NCI-H187 treated with DMSO at 0.1 percent for 48 hours (cell line): ENCODE measurements at places on chromosomes 3 and 15.

GRCh38 chr3:171001957-171002694 lies 24.4 kb downstream of the SLC2A2 start:
- no peak for DNase-seq

DNA sequence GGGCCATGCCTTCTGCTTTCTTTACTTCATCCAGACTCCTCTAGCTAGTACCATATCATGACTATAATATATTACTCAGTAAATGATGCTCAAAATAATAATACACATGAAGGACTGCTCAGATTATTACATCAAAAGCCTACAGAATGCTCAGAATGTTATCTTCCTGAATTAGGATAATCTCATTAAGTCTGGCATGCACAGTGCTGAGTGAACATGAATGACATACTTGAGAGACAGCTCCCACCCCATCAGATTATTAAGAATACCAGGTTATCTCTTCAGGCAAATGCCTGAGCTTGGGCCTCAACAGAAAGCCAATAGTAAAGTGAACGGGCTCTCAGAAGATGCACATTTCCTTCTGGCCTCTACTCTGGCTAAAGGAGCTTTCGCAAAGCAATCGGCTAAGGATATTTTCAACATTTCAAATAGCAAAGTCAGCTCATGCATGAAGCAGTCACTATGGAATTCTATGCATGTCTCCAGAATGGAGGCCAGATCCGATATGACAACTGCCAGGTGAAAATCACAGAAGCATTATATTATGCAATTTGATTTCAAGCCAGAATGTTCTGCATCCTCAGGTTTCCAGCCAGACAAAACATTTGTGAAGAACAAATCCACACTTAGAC lies 122.6 kb downstream of the KCNMB2 start:
- no peak for DNase-seq

GRCh38 chr3:65979731-65980130 lies 59.0 kb downstream of the MAGI1 start:
- no peak for DNase-seq

GRCh38 chr3:184156522-184156955 lies 1.4 kb downstream of the DVL3 start:
- DNase-seq = no peak

DNA sequence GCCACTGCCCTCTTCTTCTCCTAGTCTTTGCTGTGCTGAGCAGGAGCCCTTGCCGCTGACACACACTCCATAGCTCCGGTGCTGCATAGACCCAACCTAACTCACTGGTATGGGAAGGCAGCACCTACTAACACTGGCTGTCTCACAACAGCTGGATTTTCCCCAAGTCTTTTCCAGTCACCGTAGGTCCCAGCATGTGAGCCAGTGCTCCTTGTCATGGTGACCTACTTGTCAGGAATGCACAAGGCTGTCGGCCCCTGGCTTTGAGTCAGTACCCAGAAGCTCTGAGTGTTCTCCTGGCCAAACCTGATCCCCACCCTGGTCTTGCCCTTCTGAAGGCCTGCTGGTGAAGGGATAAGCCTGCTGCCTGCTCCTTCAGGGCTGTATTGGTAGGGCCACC lies 25.7 kb downstream of the AMOTL2 start:
- DNase-seq = no peak

DNA sequence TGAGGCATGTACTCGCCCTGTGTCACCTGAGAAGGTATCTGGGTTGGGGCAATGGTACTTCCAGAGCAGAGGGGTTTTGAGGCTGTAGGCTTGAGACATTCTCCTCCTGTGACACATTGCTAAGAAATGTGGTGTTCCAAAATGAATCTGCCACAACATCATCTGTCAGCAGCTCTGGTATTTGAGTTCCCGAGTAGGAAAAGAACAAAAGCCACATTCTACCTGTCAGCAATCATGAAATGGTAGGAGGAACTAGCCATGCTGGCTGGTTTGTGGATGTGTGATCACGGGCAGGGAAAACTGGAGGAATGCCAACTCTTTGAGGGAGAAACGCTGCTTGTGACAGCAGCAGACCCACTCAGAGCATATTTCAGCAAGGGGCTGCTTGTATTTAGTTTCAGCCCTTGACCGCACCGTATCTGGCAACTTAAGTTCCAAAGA lies 579.4 kb upstream of the TBL1XR1 start:
- no peak for DNase-seq

GRCh38 chr15:91517491-91518200 lies 335.9 kb upstream of the SLCO3A1 start:
- no peak for DNase-seq

DNA sequence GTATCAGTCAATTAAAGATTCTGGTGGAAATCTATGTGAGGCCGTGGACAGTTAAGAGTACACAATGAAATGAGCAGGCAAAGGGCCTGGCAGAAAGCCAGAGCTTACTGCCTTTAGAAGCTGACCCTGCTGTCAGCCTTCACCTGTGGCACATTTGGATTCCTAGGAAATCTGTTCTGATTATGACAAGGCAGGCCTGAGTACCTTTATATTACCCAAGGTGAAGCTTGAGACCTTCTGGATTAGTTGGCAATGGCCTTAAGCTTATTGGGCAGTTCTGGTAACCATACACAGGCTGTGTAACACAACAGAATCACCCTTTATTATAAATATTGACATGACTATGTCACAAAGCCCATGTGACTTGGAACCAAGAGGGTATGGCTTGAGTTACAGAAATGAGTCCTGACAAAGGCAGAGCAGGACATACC lies 43.2 kb downstream of the NBEAL2 start:
- DNase-seq = no peak

- no peak for DNase-seq
Observed at GRCh38 chr3:101878589-101878988, 29.3 kb downstream of the NFKBIZ start.

DNA sequence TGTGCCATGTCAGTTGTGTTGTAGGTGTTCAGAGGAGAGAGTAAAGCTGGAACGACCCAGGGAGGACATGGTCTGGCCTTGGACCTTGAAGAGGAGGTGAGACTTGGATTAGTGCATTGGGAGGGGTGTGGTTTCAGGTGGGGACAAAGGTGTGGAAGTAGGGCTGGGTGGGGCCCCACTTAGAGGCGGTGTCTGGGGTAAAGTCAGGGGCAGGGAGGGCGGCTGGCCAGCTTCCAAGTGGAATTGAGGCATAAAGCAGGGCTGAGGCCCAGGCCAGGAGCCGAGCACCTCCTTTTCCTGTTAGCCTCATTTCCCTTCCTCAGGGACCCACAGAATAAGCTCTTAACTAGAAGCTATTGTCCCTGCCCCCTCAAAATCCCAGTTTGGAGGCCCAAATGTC lies 36.2 kb upstream of the FLNB start:
- no peak for DNase-seq

GRCh38 chr15:99114511-99115299 lies 9.8 kb downstream of the SYNM start:
- DNase-seq = no peak

DNA sequence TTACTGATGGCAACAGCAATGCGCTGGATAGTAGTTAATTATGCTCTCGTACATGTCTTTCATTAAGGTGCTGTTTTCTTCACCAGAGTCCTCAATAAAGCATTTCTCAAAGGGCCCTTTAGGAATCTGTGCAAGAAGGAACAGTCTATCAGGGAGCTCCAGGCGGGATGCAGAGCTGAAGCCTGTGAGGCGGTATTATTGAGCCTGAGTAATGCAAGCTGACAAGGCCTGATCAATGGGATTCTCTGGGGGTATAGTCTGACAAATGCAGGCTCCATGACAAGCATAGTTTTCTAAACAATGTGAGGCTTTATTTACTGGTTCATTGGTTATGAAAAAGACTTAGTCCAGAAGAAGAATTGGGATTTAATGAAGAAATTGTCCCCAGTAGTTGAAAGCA lies 530.9 kb upstream of the CBLB start:
- no peak for DNase-seq

GRCh38 chr15:43911235-43911781 lies 84.5 kb downstream of the WDR76 start:
- DNase-seq = no peak

DNA sequence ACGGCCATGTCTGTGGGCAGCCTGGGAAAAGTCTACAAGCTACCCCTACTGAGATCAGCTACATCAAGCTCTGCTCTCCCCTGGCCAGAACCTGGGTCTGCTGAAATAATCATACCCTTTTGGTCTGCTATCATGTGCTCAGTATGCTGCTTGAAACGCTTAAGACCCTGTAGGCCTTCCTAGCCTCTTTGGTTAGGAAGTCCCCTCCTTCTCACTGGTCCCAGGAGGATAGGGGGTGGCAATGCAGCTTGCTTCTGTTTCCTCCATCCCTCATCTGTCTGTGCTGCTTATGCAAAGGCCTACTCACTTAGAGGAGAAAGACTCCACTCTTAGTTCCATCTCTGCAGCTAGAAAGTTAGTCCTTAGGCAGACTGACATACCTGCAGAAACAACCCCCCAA lies 118.2 kb upstream of the RASGRP1 start:
- no peak for DNase-seq

DNA sequence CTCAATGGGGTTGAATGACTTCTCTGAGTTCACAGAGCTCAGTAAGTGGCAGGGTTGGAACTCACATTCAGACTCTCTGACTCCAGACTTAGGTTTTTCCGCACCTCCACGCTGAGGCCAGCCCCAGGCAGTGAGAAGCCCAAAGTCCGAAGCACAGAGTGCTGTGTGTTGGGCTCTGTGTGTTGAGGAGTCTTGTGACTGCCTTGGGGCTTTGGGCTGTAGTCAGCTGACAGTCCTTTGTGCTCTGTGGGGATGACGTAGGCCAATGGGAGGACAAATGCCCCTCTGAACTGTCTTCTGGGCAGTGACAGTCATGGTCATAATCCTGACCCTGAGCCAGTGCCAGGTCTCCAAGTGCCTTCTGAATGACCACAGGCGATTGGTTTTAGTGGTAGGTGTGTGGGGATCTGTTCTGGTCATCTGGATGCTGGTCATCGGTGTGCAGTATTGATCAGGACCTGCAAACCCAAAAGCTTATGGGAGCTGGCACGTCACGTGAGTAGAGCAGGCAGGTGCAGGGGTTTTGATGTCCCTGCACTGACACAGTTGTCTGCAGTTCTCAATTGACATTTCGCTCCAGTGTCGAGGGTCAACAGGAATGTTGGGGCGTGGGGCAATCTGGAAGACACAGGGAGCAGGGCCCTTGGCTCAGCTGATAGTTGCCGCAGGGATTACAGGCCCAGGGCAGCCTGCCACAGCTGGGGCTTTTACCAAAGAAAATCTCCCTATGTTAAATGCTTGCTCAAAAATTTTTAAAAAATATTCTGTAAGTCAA lies 45.3 kb downstream of the CAPN3 start:
- no peak for DNase-seq

GRCh38 chr15:53559364-53560277 lies 199.8 kb downstream of the WDR72 start:
- no peak for DNase-seq

GRCh38 chr15:73019601-73020146 lies 32.6 kb upstream of the NEO1 start:
- DNase-seq = no peak

DNA sequence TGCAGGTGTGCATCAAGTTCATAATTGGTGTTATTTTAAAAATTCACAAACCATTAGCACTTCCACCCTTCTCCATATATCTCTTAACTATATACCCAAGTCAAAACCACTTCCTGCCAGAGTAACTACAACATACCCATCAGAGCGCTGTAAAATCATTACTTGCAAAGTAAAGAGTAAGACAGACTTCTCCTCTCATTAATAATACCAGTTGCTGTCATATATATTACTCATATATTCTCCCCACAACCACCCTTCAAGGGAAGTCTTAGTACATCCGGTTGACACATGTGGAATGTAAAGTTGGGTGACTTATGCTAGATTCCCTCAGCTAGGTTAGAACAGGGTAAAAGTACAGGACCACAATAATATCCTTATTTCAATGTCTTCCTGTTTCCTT lies 5.6 kb downstream of the TERC start:
- DNase-seq = no peak

DNA sequence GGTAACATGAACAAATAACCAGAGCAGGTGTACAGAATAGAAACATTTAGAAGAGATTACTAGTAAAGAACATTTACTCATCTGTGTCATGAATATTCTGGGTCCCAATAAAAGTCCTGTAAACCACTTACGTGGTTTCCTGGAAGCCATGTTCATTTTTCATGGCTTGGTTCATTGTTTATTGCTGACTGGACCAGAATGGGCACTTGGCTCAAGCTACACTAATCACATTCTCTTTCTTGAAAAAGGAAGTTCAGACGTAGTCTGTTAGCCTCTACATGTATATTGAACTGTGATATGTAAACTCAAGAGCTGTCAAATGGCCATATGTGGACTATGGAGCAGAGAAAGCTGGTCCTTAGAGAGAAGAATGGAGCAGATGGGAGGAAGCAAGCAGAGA lies 138.3 kb upstream of the FAM3D start:
- DNase-seq = no peak

GRCh38 chr3:148128136-148128535 lies 569.6 kb upstream of the AGTR1 start:
- DNase-seq = no peak

GRCh38 chr3:4786431-4786830 lies 192.8 kb upstream of the BHLHE40 start:
- no peak for DNase-seq

- DNase-seq = no peak
Observed at GRCh38 chr3:149152420-149152819, 23.0 kb downstream of the HPS3 start.

DNA sequence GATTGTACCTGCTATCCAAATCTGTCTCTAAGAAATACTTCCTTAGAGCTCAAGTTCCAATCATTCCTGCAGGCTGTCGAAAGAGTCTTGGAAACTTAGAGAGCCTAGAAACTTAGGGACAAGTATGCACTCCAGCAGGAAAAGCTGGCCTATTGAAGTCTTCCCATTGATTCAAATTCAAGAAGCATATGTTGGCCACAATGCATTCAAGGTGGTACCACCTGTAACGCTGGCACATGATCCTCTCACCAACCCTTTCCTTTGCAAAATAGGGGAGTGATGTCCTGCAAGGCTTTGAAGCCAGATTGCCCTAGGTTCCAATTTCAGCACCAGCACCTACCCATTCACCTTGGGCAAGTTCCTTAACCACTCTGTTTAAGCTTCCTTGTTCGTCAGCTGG lies 6.0 kb downstream of the ADAMTS9 start:
- no peak for DNase-seq

DNA sequence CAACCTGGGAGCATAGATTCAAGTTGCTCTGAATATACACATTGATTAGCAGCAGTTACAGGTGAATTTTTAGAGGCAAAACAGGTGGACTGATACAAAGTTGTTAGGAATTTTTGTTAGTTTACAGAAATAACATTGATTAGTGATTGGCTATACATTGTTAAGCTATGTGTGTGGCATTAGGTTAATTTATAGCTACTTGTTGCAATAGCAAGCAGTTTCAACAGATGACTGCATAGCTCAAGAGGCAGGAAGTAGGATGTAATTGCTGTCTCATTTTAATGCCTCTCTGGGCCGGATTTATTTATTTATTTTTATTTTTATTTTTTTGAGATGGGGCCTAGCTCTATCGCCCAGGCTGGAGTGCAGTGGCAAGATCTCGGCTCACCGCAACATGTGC lies 99.7 kb downstream of the TCF12 start:
- no peak for DNase-seq

- DNase-seq = no peak
Observed at GRCh38 chr3:196726788-196727675, 12.6 kb upstream of the PAK2 start.
